Lower leg skin (tissue), 4 donors: ENCODE measurements at places on chromosomes 12 and 14.
A peak's percentile ranks its signal among the peaks of the same experiment; 100 is the strongest.

GRCh38 chr12:49341777-49342065, 4.7 kb upstream of the C1QL4 start:
- no peak for DNase-seq

DNA sequence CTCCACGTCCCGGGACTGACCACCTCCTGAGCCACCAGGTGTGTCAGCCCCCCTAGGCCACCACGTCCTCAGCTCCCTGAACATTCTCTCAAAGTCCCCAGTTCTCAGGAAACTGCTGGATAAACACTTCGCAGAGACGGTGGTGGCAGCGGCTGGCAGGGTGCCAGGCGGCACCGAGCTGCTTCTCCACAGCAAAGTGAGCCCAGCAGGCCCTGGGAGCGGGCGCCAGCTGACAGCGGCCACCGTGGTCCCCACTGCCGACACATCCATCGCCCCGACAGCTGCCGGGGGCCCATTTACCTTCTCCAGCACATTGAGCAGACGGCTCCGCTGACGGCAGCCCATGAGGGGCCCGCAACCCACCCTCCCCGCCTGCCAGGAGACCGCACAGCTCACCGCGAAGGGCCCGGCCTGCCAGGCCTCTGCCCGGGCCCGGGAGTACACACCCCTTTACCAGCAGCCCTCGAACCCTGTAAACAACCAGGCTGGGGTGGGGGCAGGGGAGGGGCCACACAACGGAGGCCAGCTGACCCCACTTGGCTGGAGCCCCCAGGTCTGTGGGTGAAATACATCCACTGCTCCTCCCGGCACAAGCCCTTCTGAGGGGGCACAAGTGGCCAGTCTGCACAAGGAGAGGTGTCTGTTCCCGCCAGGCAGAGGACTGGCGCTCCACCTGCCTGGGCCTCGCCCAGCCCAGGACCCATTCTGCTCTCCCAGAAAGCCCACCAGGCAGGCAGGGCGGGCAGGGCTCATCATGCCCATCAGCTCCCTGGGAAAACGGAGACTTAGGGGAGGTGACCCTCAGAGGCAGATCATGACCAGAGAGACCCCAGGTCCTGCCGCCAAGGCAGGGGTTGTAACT, 10.5 kb downstream of the AKT1 start:
- DNase-seq: no peak

GRCh38 chr14:95478309-95478708, 38.1 kb downstream of the SYNE3 start:
- DNase-seq: no peak

GRCh38 chr12:19316425-19316824, 122.9 kb upstream of the AEBP2 start:
- DNase-seq: no peak

- no peak for DNase-seq
Observed at GRCh38 chr14:97381309-97381708, 584.1 kb downstream of the VRK1 start.

DNA sequence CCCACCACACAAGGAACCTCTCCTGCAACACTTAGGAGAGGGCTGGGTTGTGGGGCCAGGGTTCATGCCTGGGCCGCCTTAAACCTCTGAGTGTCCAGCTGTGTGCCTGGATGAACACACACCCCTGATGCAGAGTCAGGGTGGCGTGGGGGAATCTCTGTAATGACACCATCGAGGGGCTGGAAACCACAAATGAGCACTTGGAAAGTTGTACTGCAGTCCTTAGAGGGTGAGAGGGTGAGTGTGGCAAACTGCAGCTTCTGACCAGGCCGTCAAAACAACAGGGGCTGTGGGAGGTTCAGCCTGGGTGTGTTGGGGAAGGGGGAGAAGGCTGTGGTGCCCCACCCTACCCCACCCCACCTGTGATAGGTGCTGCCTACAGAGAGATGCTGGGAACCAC, 12.4 kb upstream of the KRT5 start:
- DNase-seq: no peak

DNA sequence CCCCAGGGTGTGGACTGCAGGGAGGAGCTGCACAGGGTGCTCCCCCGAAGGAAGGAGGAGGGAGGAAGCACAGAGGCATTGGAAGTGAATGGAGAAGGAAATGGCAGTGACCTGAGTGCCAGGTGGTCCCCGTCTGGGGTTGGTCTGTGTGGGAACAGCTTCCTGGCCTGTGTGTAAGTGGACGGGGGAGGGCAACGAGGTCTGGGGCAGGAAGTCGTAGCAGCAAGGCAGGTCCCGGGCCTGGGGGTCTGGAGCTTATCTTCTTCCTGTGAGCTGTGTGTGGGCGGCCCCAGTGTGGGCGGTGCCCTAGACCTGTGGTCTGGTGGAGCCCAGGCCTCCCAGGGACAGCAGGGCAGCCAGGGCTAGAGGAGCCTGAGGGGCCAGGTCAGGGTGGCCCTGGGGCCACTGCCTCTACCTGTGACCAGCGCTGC, 382.1 kb downstream of the TMEM121 start:
- no peak for DNase-seq

DNA sequence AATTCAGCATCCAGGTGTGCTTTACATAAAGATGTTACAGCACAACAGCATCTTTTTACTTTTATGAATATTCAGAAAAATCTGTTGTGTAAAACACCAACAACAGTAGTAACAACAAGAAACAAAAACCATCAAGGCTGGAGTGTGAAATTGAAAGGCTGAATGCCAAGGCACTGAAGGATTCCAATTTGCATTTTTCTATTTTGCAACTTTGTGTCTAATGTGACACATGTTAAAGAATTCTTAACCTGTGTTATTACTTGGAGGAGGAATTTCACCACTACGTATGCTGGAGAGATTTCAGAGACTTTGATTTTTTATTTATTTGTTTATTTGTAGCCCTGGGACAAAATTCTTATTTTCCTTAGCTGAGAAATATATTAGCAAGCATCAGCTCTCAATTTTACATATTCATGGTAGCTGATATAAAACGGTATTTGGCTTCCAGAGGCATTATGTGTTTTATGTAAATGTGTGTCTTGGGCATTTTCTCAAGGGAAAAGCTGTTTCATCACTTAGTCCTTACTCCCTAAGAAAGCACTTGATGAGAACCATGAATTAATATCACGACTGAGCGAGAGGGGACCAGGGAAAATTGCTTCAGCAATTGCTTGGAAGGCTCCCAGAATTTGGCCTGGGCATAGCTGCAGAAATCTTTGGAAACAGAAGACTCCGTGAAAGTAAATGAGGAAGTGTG, 475.4 kb downstream of the TMEM132D start:
- no peak for DNase-seq

DNA sequence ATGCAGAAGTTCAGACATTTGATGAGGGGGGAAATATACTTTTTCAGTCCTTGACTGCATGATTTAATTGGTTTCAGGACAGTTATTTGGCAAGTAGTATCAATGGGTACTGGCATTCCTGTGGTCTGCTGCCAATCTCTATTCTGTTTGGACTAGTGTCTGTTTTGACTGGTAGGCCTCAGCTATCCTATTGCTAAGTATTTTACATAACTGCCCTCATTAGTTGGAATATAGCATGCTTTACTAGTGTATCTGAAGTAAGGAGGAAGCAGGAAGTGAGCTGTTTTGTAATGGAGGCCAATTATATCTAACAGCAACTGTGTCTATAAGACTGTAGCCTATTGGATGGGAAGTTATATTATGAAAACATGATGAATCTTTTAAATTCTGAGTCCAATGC, 104.3 kb downstream of the FLRT2 start:
- no peak for DNase-seq

DNA sequence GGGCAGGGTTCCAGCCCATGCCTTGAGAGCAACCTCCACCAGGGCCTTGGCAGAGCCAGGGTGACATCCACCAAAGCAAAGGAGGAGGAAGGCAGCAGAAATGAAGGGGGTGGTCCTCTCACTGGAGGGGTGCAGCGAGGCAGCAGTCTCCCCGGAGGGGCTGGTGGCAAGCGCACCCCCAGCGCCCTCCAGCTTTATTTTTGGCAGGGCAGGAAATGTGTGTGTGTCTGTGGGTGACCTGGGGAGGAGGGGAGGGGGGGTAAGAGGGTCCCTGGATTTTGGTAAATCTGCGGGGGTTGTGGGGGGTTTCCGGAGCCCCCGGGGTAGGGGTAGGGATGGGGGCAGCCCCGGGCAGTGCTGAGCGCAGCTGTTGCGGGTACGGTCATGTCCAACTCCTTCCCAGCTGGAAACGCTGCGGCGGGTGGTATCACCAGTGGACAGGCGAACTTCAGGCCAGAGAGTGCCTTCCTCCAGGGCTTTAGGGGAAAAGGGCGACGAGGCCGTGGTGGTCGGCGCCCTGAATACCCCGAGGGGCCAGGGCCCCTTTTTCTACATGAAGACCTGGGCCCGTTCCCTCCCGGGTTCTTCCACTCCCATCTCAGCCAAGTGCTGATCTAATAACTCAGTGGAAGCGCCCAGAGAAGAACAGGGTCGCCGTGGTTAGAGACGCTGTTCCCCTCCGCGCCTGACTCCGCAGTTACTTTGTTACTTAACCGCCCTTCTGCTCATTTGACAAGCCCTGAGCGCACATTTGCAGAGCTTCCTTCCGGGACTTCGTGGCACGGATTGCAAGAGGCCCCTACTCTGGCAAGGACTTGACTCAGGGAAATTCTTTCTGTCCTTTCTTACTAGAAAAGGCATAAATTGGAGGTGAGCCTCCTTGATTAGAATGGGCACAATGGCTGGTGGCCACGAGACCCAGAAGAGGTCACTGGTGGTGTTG, 55.2 kb downstream of the FOS start:
- peak; percentile 55 for DNase-seq

GRCh38 chr12:3150931-3151835, 74.0 kb downstream of the TSPAN9 start:
- no peak for DNase-seq

- no peak for DNase-seq
Observed at GRCh38 chr12:69056743-69057515, 124.0 kb upstream of the CPM start.
